Activated CD8-positive, alpha-beta memory T cell treated with anti-CD3 and anti-CD28 coated beads for 4 hours (primary cell): ENCODE measurements at places on chromosomes 3 and 15.

GRCh38 chr3:141239511-141240281 lies 8.1 kb downstream of the PXYLP1 start:
- DNase-seq, result no peak

GRCh38 chr3:52456169-52456799 lies 880 bp downstream of the NISCH start:
- DNase-seq, result no peak

DNA sequence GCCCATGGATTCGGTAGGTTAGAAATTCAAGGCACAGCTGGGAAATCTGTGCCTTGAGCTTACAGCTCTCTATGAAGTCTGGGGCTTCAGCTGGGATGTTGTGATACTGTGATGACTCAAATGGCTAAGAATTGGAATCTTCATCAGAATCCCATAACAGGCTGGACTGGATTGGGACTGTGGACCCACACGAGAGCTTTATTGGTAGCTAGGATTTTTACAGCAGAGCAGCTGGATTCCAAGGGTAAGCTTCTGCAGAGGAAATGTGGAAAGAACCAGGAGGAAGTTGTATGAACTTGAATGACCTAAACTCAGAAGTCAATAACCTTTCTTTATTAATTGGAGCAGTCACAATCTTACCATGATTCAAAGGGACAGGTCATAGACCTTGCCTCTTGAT lies 1187.1 kb downstream of the ROBO1 start:
- no peak for DNase-seq

- DNase-seq, result no peak
These were observed 619.0 kb upstream of the GOLIM4 start for GRCh38 chr3:168714609-168715240.

GRCh38 chr3:71695000-71695482 lies 30.2 kb downstream of the EIF4E3 start:
- DNase-seq, result no peak

- DNase-seq, result no peak
These were observed 285.6 kb upstream of the ARHGEF26 start for GRCh38 chr3:153835540-153835939.

DNA sequence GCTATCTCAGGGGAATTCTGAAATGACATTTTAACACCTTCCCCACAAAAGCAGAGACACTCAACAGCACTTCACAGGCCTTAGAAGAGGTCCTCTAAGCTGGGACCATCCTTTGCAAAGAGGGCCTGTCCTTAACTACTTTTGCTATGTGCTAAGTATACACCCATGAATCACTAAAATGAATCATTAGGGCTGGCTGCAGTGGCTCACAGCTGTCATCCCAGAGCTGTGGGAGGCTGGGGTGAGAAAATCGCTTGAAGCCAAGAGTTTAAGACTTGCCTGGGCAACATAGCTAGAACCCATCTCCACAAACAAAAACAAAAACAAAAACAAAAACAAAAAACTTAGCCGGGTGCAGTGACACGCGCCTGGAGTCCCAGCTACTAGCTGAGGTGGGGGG lies 53.9 kb upstream of the MELTF start:
- DNase-seq, result no peak

DNA sequence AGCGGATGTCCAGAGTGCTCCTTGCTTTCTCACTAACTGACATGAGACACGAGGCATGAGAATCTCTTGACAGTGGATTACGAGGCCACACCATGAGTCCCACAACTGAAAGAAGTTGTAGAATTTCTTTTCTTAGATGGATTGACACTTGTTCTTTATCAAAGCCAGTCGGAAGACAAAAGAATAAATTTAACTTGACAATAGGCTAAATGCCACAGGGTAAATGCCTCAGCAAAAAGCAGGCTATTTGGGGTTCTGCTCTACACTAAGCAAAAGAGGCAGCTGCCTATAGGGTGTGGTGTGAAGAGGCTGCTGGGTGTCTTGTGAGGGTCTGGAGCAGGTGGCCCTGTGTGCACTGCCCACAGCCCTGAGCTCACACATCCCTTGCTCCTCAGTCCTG lies 135.1 kb upstream of the SEMA6D start:
- DNase-seq, result no peak

DNA sequence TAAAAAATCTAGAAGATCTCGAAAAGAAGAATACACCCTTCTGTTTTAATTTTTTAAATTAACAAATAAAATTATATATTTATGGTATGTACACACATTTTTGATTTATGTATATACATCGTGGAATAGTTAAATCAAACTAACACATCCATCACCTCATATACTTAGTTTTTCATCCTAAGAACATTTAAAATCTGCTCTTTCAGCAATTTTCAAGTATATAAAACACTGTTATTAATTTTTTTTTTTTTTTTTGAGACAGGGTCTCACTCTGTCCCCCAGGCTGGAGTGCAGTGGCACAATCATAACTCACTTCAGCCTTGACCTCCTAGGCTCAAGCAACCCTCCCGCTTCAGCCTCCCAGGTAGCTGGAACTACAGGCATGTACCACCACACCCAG lies 32.8 kb upstream of the ACAP2 start:
- no peak for DNase-seq

GRCh38 chr3:30098653-30099455 lies 507.5 kb upstream of the TGFBR2 start:
- no peak for DNase-seq

- DNase-seq, result no peak
These were observed 172.8 kb upstream of the P2RY1 start for GRCh38 chr3:152662157-152662556.

- DNase-seq, result no peak
These were observed 372.1 kb upstream of the ARHGEF26 start for GRCh38 chr3:153749070-153749610.

DNA sequence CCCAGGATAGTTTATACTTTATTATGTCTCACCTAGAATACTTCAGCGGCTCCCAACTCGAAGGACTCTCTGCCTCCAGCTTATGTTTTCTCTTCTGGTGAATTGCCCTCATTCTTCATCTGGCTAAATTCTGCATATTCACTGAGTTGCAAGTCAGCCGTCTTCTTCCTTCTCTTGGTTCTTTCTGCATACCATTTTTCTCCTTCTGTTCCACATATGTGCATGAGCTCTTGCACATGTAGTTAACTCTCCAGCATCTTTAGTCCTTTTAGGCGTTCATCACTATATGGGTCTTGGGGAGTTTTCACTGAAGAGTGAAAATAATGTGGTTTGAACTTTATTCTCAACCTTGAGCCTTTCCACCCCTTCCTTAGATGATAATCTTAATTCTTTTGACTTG lies 70.1 kb downstream of the AP4E1 start:
- no peak for DNase-seq

DNA sequence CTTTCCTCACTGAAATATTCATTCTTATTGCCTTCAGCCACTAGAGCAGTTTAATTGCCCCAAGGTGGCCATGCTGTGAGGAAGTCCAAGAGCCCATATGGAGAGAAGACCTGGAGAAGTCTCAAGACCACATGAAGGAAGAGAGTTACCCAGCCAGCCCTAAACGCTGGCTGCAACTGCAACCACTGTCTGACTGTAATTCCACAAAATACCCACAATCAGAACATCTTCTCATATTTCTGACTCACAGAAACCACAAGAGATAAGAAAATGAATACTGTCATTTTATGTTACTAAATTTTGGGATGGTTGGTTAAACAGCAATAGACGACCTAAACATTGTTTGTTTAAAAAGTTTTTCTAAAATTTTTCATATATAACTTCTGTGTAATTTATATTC lies 14.7 kb upstream of the SST start:
- no peak for DNase-seq

DNA sequence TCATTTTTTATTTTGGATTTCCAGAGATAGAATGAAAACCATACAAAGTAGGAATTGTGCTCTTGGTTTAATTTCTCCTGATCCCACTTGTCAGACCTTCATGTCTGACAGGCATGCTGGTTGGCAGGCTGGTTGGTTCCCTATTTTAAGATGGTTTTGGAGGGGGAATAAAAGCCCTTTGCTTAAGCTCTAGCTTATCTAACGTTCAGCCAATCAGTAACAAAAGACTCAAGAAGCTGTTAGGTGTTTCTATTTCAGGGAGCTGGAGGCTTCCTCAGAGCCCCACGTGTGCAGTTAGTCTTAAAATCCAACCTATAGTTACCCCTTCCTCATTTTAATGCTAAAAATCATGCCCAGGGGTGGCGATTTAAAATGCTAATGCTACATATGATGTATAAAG lies 40.5 kb upstream of the XIRP1 start:
- no peak for DNase-seq

- DNase-seq, result no peak
These were observed 10.7 kb upstream of the ANXA2 start for GRCh38 chr15:60408463-60408981.

GRCh38 chr3:196419386-196419785 lies 12.8 kb downstream of the UBXN7 start:
- no peak for DNase-seq
